ENCODE measurements at places on chromosomes 5 and 9.

DNA sequence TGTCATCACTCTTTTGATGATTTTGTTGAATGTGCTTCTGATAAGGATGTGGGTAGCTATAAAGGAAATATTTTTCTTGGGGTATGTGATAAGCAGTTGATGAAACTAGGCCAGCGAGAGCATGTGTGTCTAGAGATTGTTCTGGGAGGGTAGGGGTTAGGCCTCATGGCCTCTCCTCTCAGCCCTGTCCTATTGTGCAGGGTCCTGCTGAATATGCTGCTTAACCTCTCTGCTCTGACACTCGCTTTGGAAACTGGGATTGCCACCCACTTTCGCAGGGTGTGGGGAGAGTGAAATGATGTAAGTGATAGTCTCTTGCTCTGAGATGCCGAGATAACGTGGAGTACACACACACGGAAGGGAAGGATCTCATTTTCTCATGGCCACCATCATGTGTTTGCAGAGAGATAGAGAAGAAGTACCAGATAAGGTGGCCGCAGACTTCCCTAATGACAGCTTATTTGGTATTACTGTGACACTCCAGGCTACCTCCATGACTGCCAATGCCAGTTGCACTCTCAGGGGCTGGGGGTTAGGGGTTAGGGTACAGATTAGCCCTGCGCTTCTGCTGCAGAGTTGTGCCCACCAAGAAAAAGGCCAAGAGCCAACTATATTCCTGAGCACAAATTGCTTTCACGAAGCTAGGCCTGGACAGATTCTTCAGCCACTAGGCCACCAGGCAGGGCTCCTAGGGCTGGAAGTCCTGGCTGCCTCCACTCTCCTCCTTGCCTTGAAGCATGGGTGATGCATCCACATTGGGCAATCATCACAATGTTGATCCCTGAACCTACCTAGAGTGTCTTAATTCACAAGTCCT is 25.2 kb upstream of the TNFAIP8 start:
- no peak for DNase-seq

DNA sequence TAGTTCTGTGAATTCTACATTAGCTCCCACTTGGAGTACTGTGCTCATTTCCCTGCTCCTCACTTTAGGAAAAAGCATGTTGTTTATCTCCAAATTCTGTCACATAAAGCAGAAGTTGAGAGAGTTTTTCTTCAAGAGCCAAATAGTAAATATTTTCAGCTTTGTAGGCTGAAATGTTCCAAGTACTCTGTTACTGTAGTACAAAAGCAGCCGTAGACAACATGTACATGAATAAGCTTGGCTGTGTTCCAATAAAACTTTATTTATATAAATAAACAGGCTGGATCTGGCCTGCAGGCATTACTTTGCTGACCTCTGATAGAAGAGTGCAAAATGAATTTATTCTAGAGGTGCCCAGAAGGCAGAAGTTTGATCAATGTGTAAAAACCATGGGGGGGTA is 73.0 kb upstream of the AGXT2 start:
- DNase-seq = no peak

DNA sequence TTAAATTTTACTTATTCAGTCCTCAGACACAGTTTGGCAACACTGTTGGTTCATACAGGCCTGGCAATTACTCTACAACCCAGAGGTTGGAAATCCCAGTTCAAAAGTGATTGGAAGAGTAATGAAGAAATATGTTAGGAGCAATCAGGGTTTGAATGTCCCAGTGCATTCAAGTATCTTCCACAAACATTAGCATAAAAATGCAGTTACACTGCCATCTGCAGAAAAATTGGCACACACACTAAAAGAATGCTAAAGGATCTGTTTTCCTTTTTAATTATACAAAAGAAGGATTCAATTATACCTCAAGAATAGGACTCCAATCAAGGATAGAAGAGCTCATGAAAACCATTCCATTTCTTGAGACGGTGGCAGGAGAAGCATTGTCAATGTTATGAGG is 130.2 kb downstream of the DNAH5 start:
- DNase-seq = no peak

DNA sequence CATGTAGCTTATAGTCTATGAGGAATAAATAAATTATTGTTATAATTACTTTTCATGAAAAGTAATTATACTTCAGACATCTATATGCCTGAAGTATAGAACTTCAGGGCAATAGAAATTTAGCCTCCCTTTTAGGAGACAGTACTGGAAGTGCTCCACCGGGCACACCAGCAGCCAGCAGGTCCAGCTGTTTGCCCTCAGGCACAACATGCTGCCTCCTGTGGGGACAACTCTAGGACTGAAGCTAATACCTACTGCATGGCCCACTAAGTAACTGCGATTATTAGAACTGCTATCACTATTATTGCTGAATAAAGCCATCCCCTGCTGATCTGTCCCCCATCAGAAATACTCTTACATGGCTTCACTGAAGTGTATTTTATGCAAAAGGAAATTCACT is 329.6 kb downstream of the MED10 start:
- no peak for DNase-seq

DNA sequence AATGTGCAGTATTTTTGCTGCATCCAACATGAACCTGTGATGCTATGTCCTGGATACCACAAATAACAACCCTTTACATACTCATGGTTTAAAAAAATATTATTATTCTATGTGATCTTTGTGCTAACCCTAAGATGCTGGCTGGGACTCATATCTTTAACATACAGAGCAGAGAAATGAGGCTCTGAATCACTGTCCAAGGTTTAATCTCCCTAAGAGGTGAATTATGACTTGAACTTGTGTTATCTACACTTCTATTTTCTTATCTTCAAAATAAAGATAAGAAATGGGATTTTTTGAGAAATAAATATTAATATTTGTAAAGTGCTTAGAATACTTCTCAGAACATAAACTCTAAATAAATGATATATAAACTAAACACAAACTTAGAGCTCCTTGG is 68.8 kb upstream of the GRIA1 start:
- DNase-seq = no peak

- no peak for DNase-seq
Observed at GRCh38 chr5:120228262-120229031, 235.7 kb upstream of the PRR16 start.

GRCh38 chr9:71746023-71746757 is 22.1 kb downstream of the CEMIP2 start:
- no peak for DNase-seq

DNA sequence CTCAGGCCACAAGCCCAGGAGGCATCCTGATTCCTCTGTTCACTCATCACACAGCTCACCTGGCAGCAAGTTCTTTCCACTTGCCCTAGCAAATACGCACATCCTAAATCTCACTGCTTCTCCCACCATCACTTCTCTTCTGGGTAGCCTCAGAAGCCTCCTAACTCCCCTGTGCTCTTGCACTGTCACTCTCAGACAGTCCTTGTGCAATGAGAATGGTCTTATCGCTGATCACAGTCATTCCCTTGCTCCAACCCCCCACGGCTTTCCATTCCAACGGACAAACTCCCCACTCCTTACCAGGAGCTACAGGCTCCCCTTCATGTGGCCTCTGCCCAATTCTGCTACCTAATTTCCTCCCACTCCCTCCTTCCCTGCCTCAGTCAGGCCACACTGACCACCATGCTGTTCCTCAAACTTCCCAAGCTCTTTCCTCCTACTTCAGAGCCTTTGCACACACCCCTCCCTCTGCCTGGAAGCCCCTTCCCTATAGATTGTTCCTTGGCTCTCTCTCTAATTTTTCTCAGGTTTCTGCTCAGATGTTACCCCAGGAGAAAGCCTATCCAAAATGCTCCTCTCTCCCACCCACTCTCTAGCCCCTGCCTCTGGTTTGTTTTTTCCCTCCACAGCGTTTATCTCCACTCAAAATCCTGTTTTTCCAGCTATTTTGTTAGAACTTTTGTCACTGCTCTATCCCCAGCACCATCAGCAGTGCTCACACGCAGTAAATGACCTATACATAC is 34.1 kb upstream of the TNFAIP8 start:
- DNase-seq = no peak

GRCh38 chr5:140630292-140631035 is 2.5 kb downstream of the CD14 start:
- DNase-seq = no peak

- no peak for DNase-seq
Observed at GRCh38 chr5:51686622-51687021, 303.4 kb downstream of the ISL1 start.

- DNase-seq = no peak
Observed at GRCh38 chr9:124863371-124863871, 1.5 kb downstream of the ARPC5L start.

DNA sequence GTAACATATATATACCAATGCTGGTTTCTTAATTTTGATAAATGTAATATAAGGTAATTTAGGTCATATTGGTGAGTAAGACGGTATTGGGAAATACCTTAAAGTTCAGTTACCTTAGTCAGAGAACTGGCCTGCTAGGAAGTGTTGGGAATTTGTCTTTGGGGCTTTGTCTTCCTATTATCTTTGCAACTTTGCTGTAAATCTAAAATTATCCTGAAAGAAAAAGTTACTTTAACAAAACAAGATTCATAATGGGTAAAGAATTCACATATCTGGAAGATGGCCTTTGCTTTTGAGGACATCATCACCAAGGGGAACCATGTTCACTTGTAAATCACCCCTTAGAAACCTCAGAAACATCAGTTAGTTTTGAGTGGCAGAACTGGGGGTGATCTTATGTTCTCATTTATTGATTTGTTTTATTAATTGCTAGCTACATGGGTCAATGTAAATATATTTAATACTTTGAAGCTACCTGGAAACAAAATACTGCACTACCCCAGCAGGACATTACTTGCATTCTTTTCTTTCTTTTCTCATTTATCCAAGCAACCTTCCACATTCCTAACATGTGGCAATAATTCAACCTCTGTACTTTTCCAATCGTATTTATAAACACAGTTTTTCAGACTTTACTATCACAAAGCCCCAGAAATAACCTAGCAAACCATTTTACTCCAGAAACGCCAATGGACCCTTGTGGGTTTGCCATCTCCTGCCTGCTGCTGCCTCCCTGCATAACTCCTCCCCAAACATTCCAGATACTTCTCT is 41.4 kb downstream of the GLIS3 start:
- no peak for DNase-seq

GRCh38 chr9:89594811-89595550 is 9.8 kb upstream of the GADD45G start:
- DNase-seq = no peak

- no peak for DNase-seq
Observed at GRCh38 chr9:131936929-131937328, 142.7 kb downstream of the MED27 start.

DNA sequence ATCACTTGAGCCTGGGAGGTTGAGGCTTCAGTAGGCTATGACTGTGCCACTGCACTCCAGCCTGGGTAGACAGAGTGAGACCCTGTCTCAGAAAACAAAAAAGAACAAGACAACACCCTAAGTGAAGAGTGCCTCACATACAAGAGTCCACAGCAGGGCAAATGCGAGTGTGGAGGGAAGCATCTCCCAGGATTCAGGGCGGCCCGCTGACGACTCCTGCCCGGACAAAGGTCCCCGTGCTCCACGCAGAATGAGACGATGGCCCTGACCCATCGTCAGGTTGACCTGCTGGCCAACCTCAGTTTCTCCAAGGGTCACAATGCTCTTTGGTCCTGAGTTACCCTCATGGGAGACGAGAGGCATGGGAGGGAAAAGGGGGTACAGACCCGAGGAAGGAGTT is 18.3 kb downstream of the MRNIP start:
- DNase-seq = no peak

DNA sequence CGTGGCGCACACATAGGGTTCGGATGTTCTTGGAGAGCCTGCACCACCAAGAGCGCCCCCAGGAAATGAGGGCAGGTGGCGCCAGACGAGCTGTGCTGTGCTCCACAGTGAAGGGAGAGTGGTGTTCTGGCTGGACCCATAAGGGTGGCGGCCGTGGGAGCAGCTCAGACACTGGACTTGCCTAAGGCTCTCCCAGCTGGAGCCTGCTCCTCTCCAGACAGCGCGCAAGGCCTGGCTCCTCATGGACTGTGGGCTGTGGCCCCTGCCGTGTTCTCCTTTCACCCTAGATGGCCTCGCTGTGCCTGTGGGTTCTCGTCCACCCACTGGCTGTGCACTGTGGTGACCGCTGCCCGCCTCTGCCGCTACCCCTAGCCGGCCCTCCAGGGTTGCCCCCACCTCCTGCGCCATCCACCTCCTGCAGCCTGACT is 92.9 kb downstream of the EHMT1 start:
- no peak for DNase-seq

GRCh38 chr5:158832731-158833130 is 267.0 kb downstream of the EBF1 start:
- DNase-seq = no peak

DNA sequence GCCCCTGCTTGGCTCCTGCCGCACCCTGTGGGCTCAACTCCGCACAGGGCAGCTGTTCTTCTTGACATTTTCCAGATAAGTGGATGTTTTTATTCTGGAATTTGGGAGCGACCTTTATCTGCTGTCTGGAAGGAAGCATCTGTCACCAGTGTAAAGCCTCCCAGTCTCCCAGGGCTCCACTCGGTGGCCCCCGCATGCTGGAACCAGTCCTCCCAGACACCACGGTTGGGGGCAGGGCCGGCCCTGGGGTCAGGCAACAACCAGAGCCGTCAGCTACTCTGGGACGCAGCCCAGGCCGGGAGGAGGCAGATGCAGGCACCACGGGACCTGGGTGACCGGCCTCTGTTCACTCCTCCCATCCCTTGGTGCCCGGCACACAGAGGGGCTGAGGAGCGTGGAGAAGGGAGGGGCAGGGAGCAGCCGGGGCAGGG is 92.8 kb upstream of the ADAMTS2 start:
- no peak for DNase-seq

DNA sequence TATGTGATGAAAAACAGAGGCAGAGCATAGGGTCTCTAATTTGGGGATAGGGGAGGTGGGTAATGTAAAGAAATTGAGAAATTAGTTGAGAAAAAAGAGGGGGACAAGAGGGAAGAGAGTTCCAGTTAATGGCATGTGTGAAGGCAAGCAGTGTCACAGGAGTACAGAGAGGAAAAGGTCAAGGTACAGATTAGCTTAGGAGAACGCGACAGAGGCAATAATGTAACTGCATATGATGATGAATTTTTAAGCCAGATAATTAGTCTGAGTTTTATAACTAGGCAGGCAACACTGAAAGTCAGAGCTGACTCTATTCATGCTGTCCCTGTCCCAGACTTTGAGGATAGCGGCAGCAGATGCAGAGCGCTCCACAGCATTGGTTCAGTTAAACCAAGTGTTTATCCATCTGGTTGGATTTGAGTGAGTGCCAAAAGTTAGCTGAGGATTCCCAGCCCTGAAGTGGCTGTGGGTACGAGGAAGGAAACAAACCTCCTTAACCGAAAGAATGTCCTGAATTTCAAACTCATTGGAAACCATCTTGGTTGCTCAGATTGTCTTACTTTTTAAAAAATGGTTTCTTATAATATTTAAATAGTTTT is 315.2 kb downstream of the ARHGAP26 start:
- no peak for DNase-seq

GRCh38 chr5:148967783-148968182 is 95.1 kb downstream of the SH3TC2 start:
- DNase-seq = no peak

DNA sequence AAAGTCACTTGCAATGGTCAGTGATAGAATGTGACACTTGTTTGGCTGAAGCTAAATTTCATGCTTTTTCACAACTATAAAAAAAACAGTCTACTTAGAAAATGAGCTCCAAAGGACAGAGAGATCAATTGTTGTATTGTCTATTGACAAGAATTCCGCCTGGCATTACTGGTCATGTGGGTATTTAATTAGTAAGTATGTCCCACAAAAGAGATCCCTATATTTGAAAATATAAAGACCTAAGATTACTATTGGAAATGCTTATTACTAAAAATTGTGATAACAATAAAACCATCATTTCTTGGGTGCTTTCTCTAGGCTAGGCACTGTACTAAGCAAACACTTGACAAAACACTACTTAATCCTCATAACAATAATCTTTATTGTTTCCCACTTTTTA is 745.2 kb upstream of the C9orf72 start:
- no peak for DNase-seq
